GM18507 (cell line): ENCODE measurements at places on chromosomes 5 and 9.

GRCh38 chr9:133113163-133113948, 7.7 kb downstream of the RALGDS start:
- no peak for DNase-seq

DNA sequence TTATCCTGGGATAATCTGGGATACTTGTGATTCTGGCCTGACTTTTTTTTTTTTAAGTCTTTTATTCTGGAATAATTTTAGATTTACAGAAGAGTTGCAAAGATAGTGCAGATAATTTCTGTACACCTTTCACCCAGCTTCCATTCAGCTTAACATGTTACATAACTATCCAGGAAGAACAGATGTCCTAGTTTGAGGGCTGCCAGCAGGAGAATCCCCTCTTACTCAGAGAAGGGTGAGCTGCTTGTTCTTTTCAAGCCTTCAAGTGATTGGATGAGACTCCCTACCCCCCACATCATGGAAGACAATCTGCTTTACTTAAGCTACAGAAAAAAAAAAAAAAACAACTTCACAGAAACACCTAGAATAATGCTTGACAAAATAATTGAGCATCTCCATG, 254.2 kb downstream of the TRIM32 start:
- DNase-seq, result no peak

DNA sequence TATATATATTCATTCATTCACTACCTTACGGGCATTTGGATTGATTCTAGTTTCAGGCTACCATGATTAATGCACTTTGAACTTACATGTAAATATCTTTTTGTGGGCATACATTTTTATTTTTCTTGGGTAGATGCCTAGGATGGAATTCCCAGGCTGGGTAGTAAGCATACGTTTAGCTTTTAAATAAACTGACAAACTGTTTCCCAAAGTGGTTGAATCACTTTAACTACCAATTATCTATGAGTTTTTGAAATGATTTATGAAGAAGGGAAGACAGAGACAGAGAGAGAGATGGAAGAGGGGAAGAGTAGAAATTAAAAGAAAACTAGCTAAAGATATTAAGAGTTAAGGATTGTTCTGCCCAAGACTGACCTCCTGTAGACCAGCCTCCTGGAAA, 612.6 kb downstream of the PSAT1 start:
- no peak for DNase-seq

DNA sequence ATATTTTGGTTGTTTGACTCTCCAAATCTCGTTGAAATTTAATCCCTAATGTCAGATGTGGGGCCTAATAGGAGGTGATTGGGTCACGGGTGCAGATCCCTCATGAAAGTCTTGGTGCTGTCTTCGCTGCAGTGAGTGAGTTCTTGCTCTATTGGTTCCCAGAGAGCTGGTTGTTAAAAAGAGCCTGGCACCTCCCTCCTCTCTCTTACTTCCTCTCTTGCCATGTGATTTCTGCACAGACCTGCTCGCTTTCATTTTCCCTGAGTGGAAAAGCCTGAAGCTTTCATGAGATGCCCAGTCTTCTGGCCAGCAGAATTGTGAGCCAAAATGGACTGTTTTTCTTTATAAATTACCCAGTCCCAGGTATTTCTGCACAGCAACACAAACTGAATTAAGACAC, 221.6 kb downstream of the MAT2B start:
- no peak for DNase-seq

GRCh38 chr5:173089581-173089980, 33.4 kb downstream of the CREBRF start:
- DNase-seq, result no peak

GRCh38 chr5:138990986-138991590, 116.0 kb upstream of the LRRTM2 start:
- DNase-seq, result no peak

- DNase-seq, result no peak
Observed at GRCh38 chr9:107639426-107639825, 149.9 kb upstream of the KLF4 start.

DNA sequence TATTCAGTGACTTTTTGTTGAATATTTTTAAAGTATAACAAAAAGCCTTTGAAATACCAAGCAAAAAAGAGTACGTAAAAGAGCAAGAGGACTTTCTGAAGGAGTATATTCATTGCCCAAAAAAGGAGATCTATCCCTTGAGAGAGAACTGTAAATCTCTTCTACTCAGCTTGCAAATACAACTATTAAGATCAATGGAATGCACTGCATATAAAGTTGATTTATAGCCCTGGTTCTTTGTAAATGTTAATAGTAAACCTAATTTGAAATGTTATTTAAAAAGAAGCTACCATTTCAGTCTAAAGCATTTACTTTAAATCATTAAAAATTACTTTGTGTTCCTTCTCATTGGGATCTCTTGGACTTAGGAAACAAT, 168.1 kb downstream of the PDE4D start:
- no peak for DNase-seq

- DNase-seq, result no peak
Observed at GRCh38 chr9:79569814-79570447, 1.8 kb upstream of the TLE4 start.

DNA sequence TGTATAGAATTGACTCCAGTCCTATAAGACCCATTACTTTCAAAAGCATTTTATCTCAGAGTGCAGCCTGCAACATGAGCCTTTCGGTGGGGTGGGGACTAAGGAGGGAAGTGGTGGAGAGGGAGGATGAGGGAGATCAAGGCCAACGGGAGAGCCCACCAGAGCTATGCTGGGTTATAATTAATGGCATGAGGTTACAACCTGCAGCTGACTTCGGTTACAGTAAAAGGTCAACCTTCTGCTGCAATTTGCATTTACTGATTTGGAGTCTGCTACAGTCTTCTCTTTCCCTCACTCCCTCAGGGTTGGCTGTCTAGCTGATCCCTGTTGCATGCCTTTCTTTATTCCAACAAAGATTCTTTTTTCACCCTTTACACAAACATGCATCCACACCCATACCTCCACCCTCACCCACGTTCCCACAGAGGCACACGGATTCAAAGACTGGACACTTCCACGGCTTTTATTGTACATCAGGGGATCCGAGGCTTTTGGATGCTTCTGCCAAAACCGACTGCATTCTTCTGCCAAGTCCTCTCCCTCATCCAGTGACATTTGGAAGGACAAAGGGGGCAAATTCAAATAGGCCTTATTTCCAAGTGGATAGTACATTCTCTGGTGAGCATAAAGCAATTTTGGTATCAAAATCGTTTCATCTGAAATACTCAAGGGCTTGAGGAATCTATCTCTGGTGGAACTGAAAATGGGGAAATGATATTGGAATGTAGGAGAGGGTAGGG, 381.2 kb downstream of the NFIB start:
- no peak for DNase-seq

DNA sequence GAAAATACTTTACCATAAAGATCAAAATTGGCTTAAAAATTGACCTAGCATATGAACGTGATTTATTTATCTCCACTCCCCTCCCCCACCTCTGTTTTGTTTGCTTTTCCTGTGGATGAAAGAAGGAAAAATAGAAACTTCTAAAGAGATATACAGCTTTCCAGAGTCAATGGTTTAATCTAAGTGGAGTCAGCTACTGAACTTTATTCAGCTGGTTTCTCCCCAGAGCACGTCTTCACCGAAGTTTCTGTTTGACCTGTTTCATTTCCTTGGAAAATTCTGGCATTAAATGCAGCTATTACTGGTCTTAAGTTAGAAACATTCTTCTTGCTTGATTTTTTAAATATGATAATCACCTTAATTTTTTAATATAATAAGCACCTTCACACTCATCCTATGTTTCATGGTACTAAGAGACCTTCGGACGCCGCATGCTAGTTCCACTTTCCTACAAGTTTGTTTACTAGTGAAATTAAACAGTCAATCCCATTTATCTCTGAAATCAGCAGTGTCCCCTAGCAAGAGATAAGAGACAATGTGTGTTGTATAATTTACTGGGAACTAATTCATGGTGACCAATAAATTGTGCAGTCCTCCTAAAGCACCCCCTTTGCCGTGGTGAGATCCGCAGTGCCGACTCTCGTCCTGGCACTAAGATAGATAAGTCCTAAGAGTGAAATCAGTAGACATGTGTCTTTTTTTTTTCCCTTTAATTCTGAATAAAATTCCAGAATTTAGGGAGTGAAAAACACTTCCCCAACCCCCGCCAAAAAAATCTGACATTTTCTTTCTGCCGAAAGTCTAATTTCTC, 89.9 kb downstream of the ARL15 start:
- DNase-seq, result no peak

DNA sequence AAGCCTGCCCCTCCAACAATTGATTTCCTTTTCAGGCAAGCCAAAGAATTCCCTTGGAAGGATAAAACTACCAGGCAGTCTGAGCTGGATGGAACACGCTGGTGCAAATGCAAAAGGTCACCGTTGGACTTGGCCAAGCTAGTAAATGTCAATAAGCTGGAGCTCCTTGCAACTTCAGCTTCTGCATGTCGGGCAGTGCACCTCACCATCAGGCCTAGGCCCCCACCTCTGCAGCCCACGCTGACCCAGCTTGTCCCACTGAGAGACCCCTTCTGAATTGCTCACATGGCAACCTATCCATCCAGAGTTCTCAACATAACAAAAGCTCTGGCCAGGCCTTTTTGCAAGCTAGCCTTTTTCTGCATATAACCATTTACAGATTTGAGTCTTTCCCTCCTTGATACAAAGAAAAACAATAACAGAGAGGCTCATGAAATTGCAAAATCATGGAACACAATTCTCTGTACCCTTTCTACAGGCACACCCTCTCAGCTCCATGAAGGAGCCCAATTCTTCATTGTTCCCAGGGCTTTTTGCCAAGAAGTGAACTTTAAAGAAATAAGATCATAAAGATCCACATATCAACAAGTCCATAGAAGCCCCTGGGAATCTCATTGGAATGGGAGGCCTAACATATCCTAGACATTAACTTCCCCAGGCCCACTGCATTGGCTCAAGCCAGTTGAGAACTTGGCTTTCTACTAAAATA, 123.9 kb upstream of the SLIT3 start:
- no peak for DNase-seq

GRCh38 chr5:68182534-68182933, 33.0 kb upstream of the PIK3R1 start:
- DNase-seq, result no peak

DNA sequence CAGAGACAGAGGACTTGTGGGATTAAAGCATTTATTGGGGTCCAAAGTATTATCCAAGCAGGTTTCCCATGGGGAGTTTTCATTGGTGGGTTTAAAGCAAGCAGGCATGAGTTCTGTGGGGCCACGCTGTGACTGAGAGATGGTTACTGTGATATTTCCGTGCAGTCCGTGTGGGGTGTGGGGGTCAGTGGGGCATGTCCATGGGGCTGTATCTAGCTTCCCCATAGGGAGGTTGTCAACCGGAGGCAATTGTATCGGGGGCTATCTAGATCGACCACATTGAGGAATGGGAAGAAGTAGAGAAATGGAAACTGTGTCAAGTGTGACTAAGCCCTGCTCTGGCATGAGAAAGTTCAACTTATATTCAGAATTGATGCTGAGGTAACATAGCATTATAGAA, 7.1 kb upstream of the RPS23 start:
- no peak for DNase-seq

DNA sequence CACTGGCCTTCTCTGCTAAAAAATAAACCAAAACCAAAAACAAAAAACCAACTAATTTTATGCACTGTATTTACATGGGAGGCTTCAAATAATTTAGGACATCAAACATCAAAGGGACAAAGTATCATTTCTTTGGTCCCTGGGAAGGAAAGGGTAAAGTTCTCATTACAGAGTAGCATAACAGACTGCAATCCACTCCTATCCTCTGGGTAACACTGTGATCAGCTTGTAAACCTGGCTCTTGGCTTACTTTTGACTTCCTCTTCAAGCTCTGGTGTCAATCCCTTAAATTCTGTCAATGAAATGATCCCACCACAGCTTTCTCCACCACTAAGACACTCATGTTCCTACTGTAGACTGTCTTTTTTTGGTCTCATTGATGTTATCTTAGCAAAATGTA, 69.8 kb upstream of the VCAN start:
- no peak for DNase-seq

GRCh38 chr5:171412186-171412585, 7.3 kb upstream of the FGF18 start:
- DNase-seq, result no peak

- no peak for DNase-seq
Observed at GRCh38 chr9:98222885-98223691, 30.7 kb upstream of the CORO2A start.

DNA sequence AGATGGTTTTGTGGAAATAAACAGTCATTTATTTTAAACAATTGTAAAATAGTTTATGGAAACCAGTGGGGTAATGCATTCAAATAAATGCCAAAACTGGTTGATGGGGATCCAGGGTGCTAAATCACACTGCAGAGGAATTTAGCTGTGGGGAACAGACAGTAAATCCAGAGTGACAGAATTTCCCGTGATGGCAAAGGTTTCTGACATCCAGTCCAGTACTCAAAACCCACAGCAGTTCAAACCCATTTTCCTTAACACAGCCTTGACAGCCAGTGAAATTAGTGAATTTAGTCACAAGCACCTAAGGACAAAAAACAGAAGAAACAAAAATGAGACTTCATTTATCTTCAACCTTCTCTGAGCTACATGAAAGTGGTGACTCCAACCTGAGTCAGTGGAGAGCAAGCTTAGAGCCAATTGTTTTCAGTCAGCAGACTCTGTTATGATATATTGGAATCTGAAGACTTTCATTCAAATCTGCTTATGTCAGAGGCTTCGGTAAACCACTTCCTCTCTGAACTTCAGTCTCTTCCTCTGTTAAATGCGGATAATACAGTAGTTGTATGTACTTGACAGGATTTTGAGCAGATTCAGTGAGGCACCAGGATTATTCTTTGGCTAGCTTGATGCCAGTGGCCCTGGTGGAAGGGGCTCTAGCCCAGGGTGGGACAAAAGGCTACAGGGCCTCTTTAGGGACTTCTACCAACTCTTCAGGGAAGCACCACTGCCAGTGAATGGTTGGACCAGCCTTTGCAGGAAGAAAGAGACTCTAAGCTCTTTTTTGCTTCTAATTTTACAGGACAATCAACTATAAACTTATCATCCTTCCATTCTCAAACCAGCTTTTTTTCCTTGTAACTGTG, 185.3 kb downstream of the MAPKAP1 start:
- no peak for DNase-seq

GRCh38 chr5:57499262-57500050, 16.8 kb upstream of the ACTBL2 start:
- DNase-seq, result peak; percentile 18

GRCh38 chr9:23538461-23539003, 287.5 kb downstream of the ELAVL2 start:
- DNase-seq, result no peak

DNA sequence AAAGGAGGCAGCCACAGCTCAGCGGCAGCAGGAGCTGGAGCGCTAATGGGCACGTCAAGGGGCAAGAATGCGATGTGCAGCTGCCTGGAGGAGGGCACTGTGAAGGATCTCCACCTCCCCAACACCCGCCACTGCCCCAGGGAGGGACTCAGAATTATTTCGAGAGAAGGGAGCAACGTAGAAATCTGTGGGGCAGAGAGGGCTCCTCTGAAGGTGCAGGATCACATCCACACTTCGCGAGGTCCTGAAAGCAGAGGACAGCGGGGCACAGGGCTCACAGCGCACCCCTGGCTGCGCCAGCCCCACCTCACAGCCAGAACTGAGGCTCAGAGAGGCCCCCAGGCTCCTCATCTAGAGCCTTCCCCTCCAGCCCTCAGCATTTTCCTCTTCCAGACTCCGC, 7.9 kb downstream of the COL23A1 start:
- DNase-seq, result no peak

- DNase-seq, result no peak
Observed at GRCh38 chr5:139638090-139638735, 9.9 kb upstream of the CXXC5 start.

- no peak for DNase-seq
Observed at GRCh38 chr9:23812673-23813072, 13.4 kb downstream of the ELAVL2 start.

- DNase-seq, result no peak
Observed at GRCh38 chr9:78121488-78121887, 89.9 kb upstream of the GNAQ start.

- no peak for DNase-seq
Observed at GRCh38 chr5:89930591-89931392, 478.8 kb downstream of the CETN3 start.
